Stimulated activated CD4-positive, alpha-beta T cell treated with anti-CD3 and anti-CD28 coated beads, Interleukin-1b, Interleukin-23, amount 100 ng/mL, for 1 hour (primary cell): ENCODE measurements at places on chromosomes 5 and 9.

- no peak for DNase-seq
Measured at GRCh38 chr9:81671880-81672280, 17.5 kb downstream of the TLE1 start.

DNA sequence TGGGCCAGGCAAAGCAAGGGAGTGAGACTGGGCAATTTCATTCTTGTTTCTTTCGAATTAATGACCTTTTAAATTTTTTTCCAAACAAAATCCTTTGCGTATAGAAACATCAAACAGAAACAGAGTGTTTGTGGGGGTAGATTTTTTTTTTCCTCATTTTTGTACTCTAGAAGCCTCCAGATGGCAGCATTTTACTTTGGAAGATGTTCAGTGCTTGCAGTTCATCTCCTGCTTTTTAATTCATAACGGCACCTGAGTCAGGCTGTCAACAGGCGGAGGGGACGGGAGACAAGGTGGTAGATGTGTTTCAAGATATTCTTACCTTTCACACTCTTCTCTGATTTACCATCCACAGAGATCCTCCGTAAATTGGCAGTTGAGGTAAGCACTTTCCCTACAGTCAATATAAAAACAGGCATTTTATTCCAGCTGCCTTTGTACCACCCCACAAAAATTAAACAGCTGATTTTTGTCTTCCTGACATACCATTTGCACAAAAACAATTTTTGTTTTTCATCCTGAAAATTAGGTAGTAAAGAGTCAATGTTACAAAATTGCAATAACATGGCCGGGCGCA, 99.5 kb upstream of the FBXL17 start:
- DNase-seq = no peak

GRCh38 chr5:58759745-58760144, 176.9 kb downstream of the RAB3C start:
- DNase-seq = no peak

DNA sequence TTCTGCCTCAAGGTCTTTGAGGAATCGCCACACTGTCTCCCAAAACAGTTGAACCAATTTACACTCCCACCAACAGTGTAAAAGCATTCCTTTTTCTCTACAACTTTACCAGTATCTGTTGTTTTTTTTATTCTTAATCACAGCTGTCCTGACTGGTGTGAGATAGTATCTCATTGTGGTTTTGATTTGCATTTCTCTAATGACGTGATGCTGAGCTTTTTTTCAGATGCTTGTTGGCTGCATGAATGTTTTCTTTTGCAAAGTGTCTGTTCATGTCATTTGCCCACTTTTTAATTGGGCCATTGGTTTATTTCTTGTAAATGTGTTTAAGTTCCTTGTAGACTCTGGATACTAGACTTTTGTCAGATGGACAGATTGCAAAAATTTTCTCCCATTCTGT, 400.0 kb downstream of the DEPDC1B start:
- DNase-seq = no peak

DNA sequence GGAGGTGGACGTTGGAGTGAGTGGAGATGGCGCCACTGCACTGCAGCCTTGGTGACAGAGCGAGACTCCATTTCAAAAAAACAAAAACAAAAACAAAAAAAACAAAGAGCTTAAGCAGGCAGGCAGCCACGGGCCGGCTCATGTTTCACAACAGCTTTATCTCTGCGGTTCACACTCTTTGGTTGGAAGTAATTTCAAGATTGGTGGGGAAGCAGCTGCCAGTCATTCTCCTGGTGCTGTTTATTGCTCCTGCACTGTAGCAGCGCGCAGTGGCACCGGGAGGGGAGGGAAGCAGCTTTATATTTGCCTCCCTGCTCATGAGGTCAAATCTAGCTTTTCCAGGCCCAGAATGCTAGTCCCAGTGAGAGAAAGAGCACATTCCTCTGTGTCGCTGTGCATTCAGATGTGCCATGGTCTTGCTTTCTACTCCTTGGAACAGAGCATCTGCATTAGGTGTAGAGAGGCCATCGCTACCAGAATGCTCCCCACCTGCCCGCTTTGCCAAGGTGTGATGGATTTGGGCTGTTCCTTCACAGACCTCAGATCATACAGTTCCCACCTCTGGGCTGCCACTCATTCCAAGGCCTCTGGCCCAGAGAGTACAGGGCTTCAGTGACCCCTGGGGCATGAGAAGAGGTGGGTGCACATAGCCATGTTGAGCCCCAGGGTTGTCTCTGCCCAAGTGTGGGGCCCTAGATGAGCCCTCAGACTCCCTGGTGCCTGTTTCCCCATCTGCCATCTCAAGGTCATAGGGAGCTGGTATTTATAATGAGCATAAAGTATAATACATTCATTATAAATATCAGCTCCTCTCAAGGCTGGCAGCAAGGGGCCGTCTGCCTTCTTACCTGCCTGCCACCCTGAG, 270.4 kb downstream of the MED10 start:
- DNase-seq = no peak

GRCh38 chr5:110297152-110297670, 429.3 kb downstream of the TMEM232 start:
- DNase-seq = no peak

DNA sequence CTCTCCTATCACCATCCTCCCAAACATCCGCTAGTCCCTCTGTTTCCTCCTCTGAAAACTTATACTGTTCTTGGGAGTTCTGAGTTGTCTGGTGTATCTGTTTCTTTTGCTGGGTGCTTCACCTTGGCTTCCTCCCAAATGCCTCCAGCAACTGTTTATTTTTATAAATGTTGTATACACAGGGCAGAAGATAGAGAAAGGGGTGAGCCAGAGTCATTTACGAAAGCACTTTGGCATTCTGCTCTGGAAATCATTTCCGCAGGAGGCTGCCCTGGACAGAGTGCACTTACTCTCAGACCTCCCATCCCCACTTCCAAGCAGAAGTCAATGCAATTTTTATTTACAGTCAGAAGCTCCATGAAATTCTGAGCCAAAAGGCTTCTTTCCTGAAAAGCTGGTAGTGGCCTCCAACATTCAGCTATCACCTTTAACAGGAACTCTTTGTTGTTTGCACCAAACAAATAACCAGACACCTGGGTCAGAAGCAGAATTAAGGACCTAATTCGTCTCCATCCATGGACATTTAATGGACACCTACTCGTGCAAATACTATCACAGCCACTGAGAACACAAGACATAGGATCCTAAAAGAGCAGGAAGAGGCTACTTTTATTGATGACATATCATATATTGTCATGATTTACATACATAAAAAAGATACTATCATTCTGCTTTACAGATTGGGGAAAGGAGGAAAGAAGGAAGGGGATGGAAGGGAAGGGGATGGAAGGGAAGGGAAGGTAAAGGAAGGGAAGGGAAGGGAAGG, 229.5 kb upstream of the PAPPA start:
- no peak for DNase-seq

- DNase-seq = no peak
Measured at GRCh38 chr5:134738963-134739661, 764 bp downstream of the CAMLG start.

DNA sequence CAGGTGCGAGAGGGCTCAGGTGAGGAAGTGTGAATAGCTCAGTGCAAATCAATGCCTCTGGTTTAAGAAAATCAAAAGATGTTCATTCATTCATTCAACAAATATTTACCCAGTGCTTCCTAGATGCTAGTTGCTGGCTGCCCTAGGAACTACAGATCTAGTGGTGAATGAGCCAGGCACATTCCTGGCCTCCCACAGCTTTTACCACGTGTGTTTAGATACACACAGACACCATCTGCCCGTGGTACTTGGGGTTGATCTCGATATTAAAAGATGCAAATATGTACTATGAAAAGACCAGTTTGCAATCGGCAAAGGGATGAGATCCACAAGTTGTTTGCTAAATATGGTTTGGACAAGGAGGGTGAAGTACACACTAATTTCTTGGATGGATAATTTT, 78.2 kb downstream of the GTF3C4 start:
- no peak for DNase-seq

DNA sequence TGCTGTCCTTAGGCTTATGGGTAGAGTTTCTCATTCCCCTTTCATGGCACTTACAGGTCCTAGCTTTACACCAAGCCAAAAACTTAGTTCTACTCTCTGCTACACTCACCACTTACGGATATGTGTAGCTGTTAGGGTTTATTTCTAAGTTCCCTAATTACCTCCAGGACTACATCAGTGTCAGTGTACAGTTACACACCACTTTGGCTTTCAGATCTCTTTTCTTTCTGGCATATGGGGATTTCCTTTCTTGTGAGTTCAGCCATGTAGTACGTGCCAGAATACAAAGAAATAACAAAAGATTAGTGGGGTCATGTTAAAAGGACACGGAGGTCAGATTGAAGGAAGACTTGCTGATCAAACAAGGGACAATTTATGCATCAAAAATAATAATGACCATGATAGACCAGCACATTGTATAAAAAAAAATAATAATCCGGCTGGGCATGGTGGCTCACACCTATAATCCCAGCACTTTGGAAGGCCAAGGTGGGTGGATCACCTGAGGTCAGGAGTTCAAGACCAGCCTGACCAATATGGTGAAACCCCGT, 41.8 kb downstream of the LYRM7 start:
- no peak for DNase-seq

- no peak for DNase-seq
Measured at GRCh38 chr5:96347502-96348292, 85.4 kb downstream of the PCSK1 start.

DNA sequence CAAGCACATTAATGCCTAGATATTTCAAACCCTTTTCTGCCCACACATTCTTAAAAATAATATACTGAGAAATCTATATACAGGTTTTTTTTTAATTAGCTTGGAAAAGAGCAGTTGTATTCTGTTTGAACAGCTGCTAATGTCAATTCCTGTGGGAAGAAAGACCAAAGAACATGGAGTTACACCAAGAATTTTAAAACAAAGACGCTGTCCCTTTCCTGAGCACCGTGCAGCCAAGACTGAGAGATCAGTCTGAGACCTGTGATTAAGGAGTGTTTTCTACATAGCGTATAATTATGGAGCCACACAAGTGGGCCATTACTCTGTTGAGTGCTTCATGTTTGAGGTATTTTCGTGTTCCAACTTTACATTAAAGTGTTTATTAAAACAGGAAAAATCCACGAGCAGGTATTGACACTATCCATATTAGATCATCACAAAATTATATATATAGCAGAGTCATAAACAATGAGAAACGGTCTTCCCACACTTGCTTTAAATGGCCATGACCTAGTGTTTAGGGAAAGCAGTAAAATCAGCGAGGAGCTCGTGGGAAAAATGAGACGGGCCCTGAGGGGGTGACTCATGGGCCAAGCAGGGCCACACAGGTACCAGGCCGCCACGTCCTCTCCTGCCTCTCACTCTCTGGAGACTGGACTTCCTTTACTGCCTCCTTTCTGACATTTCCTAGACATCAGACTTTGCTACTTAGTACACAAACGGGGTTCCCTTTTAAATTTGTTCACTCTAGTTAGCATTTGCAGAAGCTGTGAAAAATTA, 153.1 kb upstream of the OTULINL start:
- no peak for DNase-seq

- DNase-seq = no peak
Measured at GRCh38 chr5:111069839-111070238, 1.7 kb upstream of the TSLP start.

DNA sequence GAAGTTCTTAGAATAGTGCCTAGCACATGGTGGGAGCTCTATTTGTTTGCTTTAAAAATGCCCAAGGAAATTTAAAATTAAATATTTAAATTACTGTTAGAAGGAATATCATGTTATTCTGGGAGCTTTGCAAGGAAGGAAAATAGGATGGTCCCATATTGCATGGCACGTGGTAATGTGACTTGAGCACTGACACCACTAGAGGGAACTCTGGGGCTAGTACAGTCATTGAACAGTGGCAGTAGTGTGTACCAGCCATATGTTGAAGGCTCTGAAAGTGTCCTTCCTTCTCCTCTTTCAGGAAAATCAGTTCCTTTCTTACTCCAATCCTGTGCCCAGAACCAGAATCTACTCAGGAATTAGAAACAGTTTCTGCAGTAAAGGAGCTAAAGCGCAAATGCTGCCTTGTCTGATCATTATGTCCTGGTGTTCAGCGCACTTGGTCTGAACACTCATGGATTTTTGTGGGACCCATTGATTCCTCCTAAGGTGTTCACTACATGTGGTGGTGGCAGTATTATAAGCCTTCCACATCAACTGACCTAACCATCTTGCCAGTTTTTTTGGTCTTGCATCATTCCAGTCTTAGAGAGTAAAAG, 54.1 kb downstream of the GDA start:
- DNase-seq = no peak

GRCh38 chr9:97527626-97528528, 26.4 kb downstream of the TMOD1 start:
- no peak for DNase-seq

- DNase-seq = no peak
Measured at GRCh38 chr5:151740336-151740942, 18.0 kb downstream of the ATOX1 start.

DNA sequence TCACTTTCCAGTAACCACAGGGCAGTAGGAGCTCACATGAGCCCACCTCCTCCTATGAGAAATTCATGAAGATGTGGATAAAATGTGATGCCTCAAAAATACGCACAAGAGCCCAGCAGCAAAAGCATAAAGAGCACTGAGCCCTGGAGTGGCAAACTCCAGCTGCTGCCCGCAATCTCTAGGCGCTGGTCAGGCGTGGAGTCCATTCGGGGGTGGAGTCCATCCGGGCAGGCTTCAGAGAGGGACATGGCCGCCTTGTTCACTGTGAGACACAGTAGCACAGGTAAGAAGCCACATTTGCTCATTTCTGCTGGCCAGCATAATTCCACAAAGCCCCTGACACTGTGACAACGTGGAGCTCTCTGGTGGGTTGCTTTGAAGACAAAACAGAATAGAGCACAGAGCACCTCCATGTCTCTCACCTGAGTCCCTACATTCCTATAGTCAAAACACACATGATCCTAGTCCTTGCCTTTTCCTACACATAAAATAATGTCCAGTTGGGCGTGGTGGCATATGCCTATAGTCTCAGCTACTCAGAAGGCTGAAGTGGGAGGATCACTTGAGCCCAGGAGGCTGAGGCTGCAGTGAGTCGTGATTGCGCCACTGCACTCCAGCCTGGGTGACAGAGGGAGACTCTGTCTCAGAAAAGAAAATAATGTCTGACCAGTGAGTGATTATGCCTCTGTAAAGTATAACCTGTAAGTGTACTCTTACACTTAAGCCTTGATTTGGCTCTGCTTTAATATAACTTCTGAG, 365.2 kb downstream of the GADD45G start:
- no peak for DNase-seq

GRCh38 chr5:150612405-150612804, 28.1 kb upstream of the SYNPO start:
- DNase-seq = no peak
